ENCODE measurements at places on chromosomes 13 and 19. TPM values are rescaled to one million over a fixed set of nuclear protein-coding genes. Genes with fewer than 3 reads are reported as not detected.

PDE4C gene
- 0.38 TPM for total RNA-seq

- DNase-seq, result no peak
These were observed 185.4 kb downstream of the COL4A1 start for GRCh38 chr13:110121422-110122083.

- no peak for DNase-seq
These were observed 40.5 kb upstream of the KCTD15 start for GRCh38 chr19:33756177-33756576.

GRCh38 chr13:110841406-110841805, 73.5 kb downstream of the ANKRD10 start:
- DNase-seq, result no peak

DNA sequence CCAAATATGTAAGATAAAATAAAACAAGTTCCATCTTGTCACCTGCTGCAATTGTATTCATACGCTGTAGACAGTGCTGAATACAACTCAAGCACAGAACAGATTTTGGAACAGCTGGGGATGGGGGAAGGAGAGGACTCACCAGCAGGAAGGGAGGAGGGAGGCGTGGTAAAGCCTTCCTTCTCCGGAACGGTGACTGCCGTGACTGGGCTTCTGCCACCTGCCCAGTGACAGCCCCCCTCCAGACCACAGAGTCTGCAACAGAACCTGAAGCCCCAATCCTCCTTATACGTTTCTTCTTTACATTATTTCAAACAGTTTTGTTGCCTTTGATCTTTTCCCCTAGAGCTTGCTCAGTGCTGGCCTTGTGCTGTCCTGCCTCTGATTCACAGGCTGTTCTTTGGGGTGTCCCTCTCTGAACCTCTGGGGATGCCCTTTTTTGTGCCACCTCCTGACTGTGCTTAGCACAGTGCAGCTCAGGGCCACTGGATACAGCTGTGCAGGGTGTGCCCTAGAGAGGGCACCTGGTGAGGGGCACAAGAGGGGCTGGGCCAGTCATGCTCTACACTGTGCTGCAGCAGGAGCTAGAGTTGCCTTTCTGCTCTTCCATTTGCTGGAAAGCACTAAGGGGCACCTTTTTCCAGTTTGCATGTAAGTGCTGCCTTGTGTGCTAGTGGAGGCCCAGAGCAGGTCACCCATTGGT, 213.0 kb downstream of the ZIC5 start:
- DNase-seq, result no peak

AP1M2 gene
- total RNA-seq, result 135 TPM

KCNN4 gene
- total RNA-seq, result 0.26 TPM

DNA sequence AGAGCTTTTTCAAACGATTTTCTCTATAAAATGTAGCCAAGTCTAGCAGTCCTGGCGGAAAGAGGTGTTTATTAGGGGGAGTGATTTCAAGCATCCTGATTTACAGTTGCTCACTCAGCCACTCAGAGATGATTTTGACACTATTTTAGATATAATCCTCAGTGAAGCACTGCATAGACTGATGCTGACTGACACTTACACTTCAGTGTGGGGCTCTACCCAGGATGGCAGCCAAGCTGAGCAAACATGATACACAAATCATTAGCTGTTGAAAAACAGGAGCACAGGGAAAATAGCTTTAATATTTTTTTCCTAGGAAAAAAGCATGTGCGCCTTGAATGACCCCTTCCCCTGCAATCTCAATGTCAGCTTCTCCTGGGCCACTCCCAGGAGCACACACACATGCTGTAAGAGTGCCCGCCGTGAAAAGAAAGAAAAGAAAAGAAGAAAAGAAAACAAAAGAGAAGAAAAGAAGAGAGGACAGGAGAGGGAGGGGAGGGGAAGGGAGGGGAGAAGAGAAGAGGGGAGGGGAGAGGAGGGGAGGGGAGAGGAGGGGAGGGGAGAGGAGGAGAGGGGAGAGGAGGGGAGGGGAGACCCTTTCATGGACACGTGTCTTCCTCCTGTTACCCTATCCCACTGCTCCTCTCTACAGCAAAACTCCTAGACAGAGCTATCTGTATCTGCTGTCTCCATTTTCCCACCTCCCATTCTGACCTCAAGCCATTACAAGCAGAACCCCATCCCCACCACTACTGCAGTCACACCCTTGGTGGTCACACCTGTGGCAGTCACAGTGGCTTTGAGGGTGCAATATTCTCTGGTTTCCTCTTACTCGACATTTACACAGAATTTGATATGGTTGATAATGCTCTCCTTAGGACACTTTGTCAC, 36.4 kb downstream of the RCBTB2 start:
- no peak for DNase-seq

CAPNS1 gene
- total RNA-seq, result 418 TPM

CDX2 gene
- not detected for total RNA-seq

GRCh38 chr13:77521194-77521593, 14.3 kb upstream of the SCEL start:
- DNase-seq, result peak; percentile 97

GRCh38 chr13:113423520-113424163, 29.6 kb downstream of the ADPRHL1 start:
- no peak for DNase-seq

CABP5 gene
- not detected for total RNA-seq

DNA sequence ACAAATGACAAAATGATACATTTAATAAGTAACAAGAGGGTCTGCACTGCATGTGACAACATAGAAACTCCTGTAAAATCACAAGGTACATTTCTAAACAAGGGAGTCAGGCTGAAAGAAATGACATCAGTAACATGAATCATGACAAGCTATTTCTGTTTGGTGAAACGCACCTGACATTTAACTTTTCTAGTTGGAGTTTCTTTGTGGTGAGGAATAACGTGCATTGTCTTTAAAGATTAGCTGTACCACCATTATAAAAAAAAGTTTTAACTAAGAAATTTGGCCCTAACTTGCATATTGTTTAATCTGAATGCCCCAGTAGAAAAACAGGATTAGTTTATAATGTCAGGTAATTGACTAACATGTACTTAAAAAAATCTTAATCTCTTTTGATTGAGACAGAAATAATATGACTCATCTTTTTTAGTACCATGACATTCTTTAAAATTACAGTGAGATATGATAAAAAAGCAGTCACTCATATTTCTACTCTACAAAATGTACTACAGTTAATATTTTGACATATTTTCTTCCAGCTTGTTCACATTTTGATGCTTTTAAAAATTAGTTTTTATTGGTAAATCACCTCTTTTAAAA, 418.2 kb downstream of the KLF12 start:
- DNase-seq, result peak; percentile 82

GRCh38 chr13:109963960-109964563, 177.7 kb upstream of the IRS2 start:
- no peak for DNase-seq

- DNase-seq, result no peak
These were observed 7.2 kb downstream of the DOT1L start for GRCh38 chr19:2170987-2171348.

GRCh38 chr19:45264781-45265317, 13.8 kb downstream of the MARK4 start:
- no peak for DNase-seq

DNA sequence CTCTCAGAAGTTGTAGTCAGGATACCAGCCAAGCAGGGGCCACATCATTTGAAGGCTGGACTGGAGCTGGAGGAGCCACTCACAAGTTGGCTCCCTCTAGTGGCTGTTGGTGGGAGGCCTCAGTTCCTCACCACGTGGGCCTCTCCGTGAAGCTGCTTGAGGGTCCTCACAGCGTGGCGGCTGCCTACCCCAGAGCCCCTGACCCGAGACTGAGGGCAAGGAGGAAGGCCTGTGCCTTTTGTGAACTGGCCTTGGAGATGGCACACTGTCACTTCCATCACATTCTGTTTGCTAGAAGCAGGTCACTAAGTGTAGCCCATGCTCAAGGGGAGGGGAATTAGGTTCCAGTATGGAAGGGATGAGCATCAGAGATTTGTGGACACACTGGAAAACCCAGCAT, 14.6 kb downstream of the GNA11 start:
- peak; percentile 45 for DNase-seq

DNA sequence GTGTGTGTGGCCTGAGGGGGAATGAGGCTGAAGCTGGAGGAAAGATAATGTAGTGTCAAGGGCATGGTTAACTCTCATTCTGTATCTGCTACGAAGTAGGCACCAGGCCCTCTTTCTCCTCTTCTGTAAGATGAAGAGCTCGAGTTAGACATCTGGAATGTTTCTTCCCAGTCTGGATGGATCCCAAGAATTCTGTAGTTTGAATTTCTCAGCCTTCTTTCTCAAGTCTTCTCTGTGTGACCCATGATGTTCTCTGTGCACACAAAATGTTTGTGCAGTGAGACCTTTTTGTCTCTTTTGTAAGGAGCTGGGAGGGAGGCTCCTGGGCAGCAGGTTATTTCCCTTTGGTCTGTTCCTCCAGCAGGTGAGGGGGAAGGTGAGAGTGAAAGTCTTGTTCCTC, 13.7 kb downstream of the FGF9 start:
- no peak for DNase-seq

- DNase-seq, result peak; percentile 75
These were observed 44.3 kb downstream of the NDFIP2 start for GRCh38 chr13:79525064-79525857.

DNA sequence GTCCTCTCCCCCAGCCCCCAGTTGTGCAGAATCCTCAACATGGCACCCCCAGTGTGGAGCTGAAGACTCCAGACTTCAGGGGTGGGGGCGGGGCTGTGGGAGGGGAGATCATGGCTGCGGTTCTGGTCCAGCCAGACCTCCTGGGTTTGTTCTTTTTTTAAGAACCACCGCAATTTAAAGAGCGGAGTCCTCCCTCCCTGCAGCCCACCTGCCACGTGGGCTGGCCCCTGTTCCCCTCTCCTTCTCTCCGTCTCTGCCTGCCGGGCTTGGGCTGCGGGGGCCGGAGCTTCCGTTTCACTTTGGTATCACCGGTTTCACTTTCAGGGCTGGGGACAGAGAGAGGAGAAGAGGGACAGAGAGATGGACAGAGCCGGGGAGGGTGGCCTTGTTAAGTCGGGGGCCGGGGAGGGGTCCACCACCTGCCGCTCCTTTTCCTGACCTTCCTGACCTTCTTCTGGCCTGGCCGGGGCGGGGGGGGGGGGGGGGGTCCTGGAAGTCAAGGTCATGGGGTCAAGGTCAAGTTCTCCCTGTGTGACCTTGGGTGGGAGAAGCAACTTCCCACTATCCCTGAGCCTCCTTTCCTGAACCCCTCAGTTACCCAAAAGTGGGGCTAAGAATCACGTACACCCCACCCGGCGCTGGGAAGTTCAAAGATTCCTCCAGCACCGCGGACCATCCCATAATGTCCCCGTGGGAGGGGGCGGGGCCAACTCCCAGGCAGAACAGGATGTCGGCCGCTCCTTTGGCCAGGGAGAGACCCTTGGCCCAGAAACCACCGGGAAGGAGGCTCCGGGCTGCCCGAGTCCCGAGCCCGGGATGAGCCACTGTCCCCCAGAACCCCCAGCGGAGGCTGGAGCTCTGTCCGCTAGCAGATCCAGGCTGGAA, 11.3 kb upstream of the ZBTB7A start:
- DNase-seq, result no peak

- DNase-seq, result peak; percentile 7
These were observed 78.9 kb downstream of the ANKRD10 start for GRCh38 chr13:110835721-110836604.
